ENCODE measurements at places on chromosomes 5 and 9. TPM values are rescaled to one million over a fixed set of nuclear protein-coding genes. Genes with fewer than 3 reads are reported as not detected.

- DNase-seq = peak; percentile 53
These were observed at the start of gene N4BP3 for GRCh38 chr5:178113141-178113787. TSS of gene N4BP3 (plus strand) at chr5:178113532. CDS start at chr5:178119584, 6,052 bp downstream.

DNA sequence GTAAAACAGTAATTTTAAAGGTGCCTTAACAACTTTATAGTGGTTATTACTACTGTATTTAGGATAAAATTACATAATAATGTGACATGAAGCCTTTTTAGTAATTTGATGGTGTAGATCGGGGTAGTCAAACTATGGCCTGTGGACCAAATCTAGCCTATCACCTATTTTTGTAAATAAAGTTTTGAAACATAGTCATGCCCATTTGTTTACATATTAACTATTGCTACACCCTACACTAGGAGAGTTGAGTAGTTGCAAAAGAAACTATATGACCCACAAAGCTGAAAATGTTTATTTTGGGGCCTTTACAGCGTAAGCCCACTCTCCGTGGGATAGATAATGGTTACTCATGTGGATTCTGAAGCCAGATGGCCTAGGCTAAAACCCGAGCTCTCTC, 6.2 kb downstream of the CEP78 start:
- no peak for DNase-seq

DNAI1 gene
- not detected for total RNA-seq

- DNase-seq = no peak
These were observed 37.8 kb downstream of the EXD3 start for GRCh38 chr9:137385061-137385655.

DNA sequence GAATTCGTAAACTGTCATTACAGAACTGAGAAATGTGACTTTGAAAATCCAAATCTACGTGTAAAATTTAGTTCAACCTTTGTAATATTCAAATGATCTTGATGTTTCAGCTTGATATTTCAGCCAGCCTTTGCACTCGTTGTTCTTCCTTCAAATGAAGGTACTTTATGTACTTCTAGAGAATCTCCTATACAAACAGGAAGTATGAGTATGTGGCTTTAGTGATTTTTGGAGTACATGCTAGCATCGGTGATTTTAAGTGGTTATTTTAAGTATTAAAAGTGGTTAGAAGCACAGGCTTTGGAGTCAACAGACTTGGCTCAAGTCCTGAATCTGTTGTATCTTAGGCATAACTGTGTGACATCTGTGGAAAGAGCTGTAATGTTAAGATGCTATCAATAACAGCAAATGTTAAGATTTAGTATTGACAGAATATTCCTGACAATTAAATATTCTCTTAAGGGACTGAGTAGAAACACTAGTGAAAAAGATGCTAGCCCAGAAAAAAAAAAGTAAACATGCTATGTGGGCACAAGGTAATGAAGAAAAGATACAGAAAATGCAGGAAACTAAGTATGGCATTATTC, 398.0 kb downstream of the ADGRV1 start:
- no peak for DNase-seq

SLC36A3 gene
- total RNA-seq = not detected

All from RPMI7951 (cell line).